Activated CD4-positive, alpha-beta T cell treated with anti-CD3 and anti-CD28 coated beads, Interleukin-2, amount 10 ng/mL, durations not matched to agents 24 days and 14 days (primary cell): ENCODE measurements at places on chromosomes 1 and 21. TPM values are rescaled to one million over a fixed set of nuclear protein-coding genes. Genes with fewer than 3 reads are reported as not detected.

- DNase-seq, result peak; percentile 62
These were observed 894 bp downstream of the TCEA3 start for GRCh38 chr1:23423415-23424292.

MORN1 gene
- 9.0 and 11.1 TPM in 2 replicates for total RNA-seq

DNA sequence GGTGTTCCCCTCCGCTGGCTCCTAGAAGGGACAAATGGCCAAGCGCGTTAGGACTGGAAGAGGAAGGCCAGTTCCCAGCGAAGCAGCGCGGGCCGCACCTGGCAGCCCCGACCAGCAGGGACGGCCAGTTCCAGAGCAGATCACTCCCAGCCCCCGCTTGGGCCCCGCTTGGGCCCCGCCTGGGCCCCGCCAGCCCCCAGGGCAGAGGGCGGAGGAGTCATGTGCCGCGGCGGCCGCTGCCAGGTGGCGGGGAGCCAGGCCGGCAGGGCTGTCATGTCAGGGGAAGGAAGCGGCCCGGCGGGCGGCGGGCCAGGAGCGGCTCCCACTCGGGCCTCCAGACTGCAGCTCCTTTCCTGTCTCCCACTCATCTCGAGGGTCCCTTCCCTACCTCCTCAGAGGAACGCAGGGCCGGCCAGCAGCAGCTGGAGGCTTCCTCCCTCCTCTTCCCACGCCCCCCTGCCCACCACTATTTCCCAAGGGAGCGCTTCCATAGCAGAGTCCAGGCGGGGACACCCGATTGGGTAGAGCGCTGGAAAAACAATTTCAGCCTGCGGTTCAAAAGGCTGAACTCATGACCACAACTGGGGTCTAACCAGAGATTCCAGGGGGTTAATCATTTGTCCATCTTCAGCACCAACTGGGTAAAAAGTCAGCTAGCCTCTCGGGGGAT, 16.5 kb downstream of the ZNF697 start:
- DNase-seq, result no peak

DNA sequence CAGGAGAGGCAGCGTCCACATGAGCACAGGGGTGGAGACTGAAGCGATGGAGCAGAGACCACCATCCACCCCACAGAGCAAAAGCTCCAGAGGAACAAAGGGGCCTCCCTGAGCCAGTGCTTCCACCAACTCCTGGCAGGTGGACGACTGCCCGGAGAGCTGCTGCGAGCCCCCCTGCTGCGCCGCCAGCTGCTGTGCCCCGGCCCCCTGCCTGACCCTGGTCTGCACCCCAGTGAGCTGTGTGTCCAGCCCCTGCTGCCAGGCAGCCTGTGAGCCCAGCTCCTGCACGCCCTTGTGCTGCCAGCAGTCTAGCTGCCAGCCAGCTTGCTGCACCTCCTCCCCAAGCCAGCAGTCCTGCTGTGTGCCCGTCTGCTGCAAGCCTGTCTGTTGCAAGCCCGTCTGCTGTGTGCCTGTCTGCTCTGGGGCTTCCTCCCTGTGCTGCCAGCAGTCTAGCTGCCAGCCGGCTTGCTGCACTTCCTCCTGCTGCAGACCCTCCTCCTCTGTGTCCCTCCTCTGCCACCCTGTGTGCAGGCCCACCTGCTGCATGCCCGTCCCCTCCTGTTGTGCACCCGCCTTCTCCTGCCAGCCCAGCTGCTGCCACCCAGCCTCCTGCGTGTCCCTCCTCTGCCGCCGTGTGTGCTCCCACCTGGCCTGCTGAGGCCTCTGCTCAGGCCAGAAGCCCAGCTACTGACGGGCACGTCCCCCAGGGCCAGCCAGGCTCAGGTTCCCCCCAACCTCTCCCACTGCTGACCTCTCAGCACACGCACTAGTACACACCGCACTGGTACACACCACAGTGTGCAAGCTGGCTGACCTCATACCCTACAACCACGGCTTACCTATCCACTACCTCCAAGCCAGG, 5.4 kb downstream of the KRTAP10-12 start:
- DNase-seq, result no peak

GRCh38 chr1:15757575-15758342, 836 bp upstream of the FBLIM1 start:
- DNase-seq, result no peak

CD247 gene
- total RNA-seq, result 183 and 186 TPM in 2 replicates

DNA sequence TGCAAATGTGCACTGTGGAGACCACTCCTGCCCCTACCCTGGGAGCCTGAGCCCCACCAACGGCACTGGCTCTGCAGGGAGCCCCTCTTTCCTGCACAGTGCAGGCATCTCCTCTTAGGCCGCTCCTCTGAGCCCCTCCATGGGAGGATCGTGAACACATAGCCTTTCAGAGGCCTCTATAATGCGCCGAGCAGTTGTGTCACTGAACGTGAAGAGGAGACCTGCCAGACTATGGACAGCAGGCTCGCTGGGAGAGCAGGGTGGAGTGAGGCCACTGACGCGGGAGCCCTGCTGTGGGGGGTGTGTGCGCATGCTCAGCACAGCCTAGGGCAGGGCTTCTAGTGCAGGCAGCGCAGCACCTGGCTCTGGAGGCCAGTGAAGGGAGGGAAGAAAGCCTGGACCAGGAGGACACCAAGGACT, 151.3 kb upstream of the COL6A1 start:
- no peak for DNase-seq

DNA sequence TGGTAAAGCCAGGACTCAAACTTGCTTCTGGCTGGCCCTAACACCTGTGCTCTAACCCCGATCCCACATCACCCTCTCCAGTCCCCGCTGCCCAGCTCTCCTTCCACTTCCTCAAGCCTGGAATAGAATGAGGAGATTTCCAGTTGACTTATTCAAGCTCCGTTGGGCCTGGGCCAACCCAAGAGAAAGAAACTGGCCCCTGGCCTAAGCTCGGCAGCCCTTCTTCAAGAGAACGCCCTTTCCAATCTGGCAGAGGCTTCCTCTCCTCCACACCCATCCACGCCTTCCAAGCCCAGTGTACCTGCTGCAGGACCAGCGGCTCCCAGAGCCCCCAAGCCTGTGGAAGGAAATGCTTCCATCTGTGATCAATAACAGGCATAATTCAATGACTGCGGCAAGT, 51.9 kb downstream of the LRRN2 start:
- DNase-seq, result no peak

GRCh38 chr1:56446531-56447098, 132.7 kb downstream of the PLPP3 start:
- no peak for DNase-seq

DNA sequence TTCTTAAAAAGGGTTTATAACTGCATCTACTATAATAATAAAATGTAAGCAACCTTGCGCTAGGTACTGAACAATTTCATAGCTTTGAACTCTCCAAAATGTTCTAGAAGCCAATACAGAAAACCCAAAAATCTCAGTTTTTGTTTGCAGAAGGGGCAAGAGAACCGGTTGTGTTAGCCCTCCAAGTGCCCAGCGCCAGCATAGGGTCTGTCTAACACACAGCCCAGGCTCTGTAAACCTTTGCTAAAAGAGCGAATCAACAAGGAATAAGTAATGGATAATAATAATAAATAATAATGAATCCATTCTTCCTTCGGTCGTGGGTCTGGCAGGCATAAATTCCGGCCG, 333 bp upstream of the CHAF1B start:
- DNase-seq, result no peak

GRCh38 chr1:215260711-215261110, 178.2 kb downstream of the KCNK2 start:
- DNase-seq, result no peak
